ENCODE measurements at places on chromosomes 3 and 15. TPM values are rescaled to one million over a fixed set of nuclear protein-coding genes. Genes with fewer than 3 reads are reported as not detected.

DNA sequence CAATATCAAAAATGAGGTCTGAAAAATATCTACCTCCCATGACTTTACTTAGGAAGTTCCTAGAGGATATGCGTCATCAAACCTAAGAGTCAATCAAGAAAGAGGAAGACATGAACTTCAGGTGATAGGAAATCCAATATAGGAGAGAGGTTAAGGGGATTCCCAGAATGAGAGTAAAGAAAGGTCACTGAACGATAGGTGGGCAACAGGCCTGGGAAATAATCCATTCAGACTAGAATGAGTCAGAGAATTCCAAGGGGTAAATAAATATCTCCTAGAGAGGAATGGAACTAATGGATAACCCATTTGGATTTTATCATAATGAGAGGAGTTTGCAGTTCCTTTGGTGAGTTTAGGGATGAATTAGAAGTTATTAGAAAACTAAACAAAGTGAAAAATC lies 131.1 kb upstream of the NUDT16 start:
- H3K4me3 ChIP-seq, result no peak overlapping the region
- no peak overlapping the region for H3K27ac ChIP-seq
- H3K36me3 ChIP-seq, result no peaks in the 10 kb centered on the region
- no peaks in the 10 kb centered on the region for H3K27me3 ChIP-seq

GRCh38 chr3:172582712-172583111 lies 59.5 kb upstream of the TNFSF10 start:
- H3K36me3 ChIP-seq, result no peaks in the 10 kb centered on the region
- H3K4me1 ChIP-seq, result no peaks in the 10 kb centered on the region
- peak; percentile 45 for DNase-seq
- no peak overlapping the region for H3K27ac ChIP-seq
- no peaks in the 10 kb centered on the region for H3K27me3 ChIP-seq
- H3K4me3 ChIP-seq, result no peak overlapping the region

DNA sequence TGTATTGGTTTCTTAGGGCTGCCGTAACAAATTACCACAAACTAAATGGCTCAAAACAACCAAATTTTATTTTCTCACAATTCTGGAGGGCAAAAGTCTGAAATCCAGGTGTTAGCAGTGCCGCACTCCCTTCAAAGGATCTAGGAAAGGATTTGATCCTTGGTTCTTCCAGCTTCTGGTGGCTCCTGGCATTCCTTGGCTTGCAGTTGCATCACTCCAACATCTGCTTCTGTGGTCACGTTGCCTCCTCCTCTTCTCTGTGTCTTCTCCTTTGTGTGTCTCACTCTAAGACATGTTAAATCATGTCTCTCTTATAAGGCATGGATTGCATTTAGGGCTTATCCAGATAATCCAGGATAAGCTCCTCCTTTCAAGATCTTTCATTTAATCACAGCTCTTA lies 262.2 kb downstream of the MEX3B start:
- H3K36me3 ChIP-seq, result no peaks in the 10 kb centered on the region
- no peaks in the 10 kb centered on the region for H3K27me3 ChIP-seq
- H3K27ac ChIP-seq, result no peak overlapping the region
- H3K4me1 ChIP-seq, result no peaks in the 10 kb centered on the region
- no peak for DNase-seq

Gene COL6A5
- total RNA-seq, result not detected

GRCh38 chr3:58463181-58463941 lies 28.5 kb upstream of the KCTD6 start:
- peak overlapping the region; percentile 48 for H3K4me3 ChIP-seq
- no peaks in the 10 kb centered on the region for H3K27me3 ChIP-seq
- peak; percentile 94 for DNase-seq

- no peak overlapping the region for H3K27ac ChIP-seq
- peaks cover 35% of the 10 kb centered on the region for H3K4me1 ChIP-seq
- H3K27me3 ChIP-seq, result no peaks in the 10 kb centered on the region
- H3K36me3 ChIP-seq, result no peaks in the 10 kb centered on the region
- no peak overlapping the region for H3K4me3 ChIP-seq
These were observed 8.5 kb downstream of the ETV5 start for GRCh38 chr3:186100398-186100797.

Gene GPR160
- 0.76 TPM for total RNA-seq

DNA sequence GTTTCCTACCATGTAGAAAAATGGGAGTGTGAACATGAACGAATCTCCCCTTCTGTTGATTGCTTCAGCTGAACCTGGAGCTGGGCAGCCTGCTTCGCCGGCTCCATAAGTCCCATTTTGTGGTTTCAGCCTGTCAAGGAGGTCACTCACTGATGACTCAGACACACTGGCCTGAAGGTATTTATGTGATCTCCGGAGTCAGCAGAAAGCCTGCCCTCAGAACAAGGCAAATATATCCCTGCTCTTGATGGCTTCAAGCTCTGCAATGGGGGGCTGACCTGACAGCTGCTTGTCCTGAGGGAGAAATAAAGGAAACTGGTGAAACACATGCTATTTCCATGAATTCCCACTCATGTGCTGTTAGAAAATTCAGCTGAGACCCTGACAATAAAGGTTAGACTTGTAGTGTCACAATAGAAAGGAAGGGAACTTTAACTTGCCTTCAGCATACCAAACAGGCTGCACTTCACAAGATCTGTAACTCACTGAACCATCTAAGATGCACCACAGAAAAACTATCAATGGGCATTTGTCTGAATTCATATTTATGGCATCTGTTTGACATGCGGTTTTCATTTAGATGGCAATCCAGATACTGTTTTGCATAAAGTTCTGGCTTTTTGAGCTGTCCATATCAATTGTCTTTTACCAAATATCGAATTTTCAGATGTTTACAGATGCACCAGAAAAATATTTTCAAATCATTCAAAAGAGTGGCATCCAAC lies 282.0 kb upstream of the VEPH1 start:
- H3K27me3 ChIP-seq, result no peaks in the 10 kb centered on the region
- no peaks in the 10 kb centered on the region for H3K36me3 ChIP-seq
- H3K4me3 ChIP-seq, result peak overlapping the region; percentile 47
- peak overlapping the region; percentile 85 for H3K27ac ChIP-seq

DNA sequence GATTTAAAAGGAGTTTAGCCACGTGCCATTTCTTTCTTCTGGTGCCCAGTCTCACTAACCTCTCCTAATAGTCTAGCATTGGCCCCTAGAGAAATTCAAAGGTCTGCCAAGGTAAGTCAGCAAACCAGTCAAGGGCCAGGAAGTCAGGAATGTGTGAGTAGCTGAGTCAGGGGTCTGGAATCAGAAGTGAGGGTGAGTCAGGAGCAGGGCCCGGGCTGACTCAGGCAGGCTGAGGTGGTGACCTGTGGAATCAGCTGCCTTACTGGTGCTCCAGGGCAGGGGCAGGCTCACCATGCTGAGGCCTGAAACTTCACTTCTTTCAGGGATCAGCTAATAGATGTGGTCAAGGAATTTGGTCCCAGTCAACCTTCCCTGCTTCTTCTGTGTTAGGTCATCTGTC lies 105.8 kb upstream of the MYZAP start:
- H3K27me3 ChIP-seq, result no peaks in the 10 kb centered on the region
- peaks cover 26% of the 10 kb centered on the region for H3K4me1 ChIP-seq
- H3K4me3 ChIP-seq, result no peak overlapping the region
- H3K36me3 ChIP-seq, result no peaks in the 10 kb centered on the region

Gene MYL3
- total RNA-seq, result not detected

DNA sequence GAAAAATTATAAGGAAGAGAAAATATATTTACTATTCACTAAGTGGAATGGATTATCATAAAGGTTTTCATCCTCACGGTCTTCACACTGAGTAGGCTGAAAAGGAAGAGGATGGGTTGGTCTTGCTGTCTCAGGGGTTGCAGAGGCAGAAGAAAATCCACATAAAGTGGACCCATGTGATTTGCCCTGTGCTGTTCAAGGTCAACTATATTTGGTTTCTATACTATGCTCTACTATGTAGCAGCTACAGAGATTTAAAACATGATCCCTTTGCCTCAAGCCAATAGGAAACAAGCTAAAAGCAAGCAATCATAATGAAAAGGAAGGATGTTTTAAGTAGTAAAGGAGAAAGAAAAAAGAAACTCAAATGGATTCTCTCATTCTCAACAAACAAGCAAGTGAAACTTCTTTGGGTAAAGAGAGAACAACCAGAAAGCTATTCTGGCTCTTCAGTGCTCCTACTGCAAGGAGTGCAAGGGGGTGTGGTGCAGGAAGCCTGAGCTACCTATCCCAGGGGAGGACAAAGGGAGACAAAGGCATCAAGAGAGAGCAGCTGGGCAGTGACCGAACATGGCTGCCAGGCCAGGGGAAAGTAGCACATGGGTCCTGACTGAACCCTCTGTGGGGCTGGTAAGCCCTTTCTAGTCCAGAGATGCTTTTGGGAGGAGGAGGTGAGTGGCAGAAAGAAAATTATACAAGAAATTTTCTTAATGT lies 35.9 kb downstream of the SFMBT1 start:
- H3K27me3 ChIP-seq, result no peaks in the 10 kb centered on the region
- no peak overlapping the region for H3K4me3 ChIP-seq
- H3K36me3 ChIP-seq, result no peaks in the 10 kb centered on the region
- no peaks in the 10 kb centered on the region for H3K4me1 ChIP-seq
- H3K27ac ChIP-seq, result no peak overlapping the region

GRCh38 chr15:62469874-62470688 lies 305.0 kb upstream of the C2CD4B start:
- H3K4me3 ChIP-seq, result peak overlapping the region; percentile 25
- H3K27me3 ChIP-seq, result no peaks in the 10 kb centered on the region
- H3K4me1 ChIP-seq, result peaks cover 59% of the 10 kb centered on the region

GRCh38 chr3:46778101-46778500 lies 60.4 kb upstream of the PRSS50 start:
- H3K4me1 ChIP-seq, result no peaks in the 10 kb centered on the region
- no peak overlapping the region for H3K27ac ChIP-seq
- no peak for DNase-seq
- no peak overlapping the region for H3K4me3 ChIP-seq
- no peaks in the 10 kb centered on the region for H3K27me3 ChIP-seq

Gene SPTBN5
- total RNA-seq, result 0.11 TPM

DNA sequence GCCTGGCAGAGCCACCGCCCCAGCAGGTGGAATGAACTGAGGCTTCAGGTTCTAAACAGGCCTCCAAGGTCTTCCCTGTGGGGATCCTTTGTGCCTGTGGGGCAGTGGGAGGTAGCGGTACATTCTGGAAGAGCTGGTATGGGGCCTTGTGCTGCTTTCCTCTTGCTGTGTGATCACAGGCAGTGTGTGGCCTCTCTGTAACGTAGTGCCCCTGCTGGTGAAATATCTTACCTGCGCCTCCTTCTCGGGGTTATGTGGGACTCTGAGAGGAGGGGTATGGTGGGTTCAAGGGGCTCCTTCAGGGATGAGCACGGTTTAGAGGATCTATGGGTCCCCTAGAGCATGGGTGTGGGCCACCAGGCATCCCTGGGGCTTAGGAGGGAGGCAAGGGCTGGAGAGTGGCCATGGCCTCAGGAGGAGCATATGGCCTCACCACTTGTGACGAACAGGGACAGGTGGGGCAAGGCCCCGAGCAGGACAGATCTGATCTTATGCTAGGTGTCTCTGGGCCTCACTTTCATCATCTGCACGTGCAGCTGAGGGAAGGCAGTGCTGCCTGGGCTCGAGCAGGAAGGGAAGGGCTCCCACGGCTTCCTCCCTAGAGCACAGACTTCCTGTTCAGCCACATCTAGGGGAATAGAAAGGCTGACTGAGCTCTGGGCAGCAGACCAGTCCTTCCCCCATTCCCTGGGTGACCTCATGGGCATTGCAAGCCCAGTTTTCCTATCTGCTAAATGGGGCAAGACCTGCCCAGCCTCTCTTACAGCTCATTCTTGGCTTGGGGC lies 1.9 kb upstream of the ALS2CL start:
- DNase-seq, result peak; percentile 31
- H3K4me3 ChIP-seq, result no peak overlapping the region
- H3K27ac ChIP-seq, result no peak overlapping the region
- H3K4me1 ChIP-seq, result peaks cover 5% of the 10 kb centered on the region
- no peaks in the 10 kb centered on the region for H3K27me3 ChIP-seq

Gene AADACL2
- total RNA-seq, result not detected

GRCh38 chr3:163491714-163492113 lies 1586.6 kb downstream of the SI start:
- no peak overlapping the region for H3K27ac ChIP-seq
- DNase-seq, result no peak
- no peaks in the 10 kb centered on the region for H3K27me3 ChIP-seq
- no peaks in the 10 kb centered on the region for H3K36me3 ChIP-seq
- H3K4me1 ChIP-seq, result no peaks in the 10 kb centered on the region

Gene RBP2
- total RNA-seq, result not detected

Gene P2RY12
- not detected for total RNA-seq

Gene GOLGA8N
- 0.65 TPM for total RNA-seq

DNA sequence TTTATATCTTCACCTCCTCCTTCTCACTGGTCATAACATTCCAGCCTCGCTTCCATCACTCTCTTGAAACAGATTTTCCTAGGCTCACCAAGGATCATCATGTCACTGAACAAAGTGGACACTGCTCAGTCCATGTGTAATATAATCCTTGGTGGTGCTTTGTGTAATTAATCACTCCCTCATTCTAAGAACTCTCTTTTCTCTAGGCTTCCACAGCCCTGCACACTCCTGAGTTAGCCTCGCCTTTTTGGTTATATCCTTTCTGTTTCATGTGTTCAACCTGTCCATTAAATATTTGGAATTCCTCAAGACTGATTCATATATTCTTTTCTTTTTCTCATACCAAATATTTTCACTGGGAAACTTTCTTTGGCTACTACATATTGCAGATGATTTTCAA lies 440.8 kb downstream of the PYDC2 start:
- no peaks in the 10 kb centered on the region for H3K27me3 ChIP-seq
- no peaks in the 10 kb centered on the region for H3K36me3 ChIP-seq
- H3K27ac ChIP-seq, result no peak overlapping the region
- no peak overlapping the region for H3K4me3 ChIP-seq

DNA sequence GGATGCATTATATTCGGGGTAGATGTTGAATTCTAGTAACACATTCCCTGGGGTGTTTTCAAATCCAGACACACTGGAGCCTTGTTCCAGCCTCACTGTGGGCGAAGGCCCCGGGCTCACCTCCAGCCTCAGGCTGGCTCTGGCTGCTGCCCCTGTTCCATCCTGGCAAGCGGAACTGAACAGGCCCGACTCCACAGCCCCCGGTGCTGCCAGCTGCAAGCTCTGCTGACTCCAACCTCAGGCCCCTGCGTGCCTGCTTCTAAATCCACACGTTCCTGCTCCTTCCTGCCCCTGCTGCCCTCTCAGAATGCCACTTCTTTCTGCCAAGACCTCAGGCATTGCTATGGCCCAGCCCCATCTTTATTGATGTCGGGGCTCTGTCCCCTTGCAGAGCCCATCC lies 90.6 kb downstream of the LIPC start:
- H3K27me3 ChIP-seq, result no peaks in the 10 kb centered on the region
- peak overlapping the region; percentile 67 for H3K27ac ChIP-seq
- no peak overlapping the region for H3K4me3 ChIP-seq
- DNase-seq, result peak; percentile 42
- H3K36me3 ChIP-seq, result no peaks in the 10 kb centered on the region
- peaks cover 35% of the 10 kb centered on the region for H3K4me1 ChIP-seq

GRCh38 chr15:94162939-94163338 lies 68.4 kb upstream of the MCTP2 start:
- no peak overlapping the region for H3K4me3 ChIP-seq
- H3K27me3 ChIP-seq, result no peaks in the 10 kb centered on the region
- no peaks in the 10 kb centered on the region for H3K4me1 ChIP-seq
- H3K27ac ChIP-seq, result no peak overlapping the region

- peaks cover 14% of the 10 kb centered on the region for H3K4me1 ChIP-seq
- H3K27me3 ChIP-seq, result no peaks in the 10 kb centered on the region
- peak; percentile 55 for DNase-seq
- peak overlapping the region; percentile 60 for H3K4me3 ChIP-seq
- H3K27ac ChIP-seq, result peak overlapping the region; percentile 73
- no peaks in the 10 kb centered on the region for H3K36me3 ChIP-seq
These were observed 24.7 kb downstream of the PCOLCE2 start for GRCh38 chr3:142863930-142864920.

Measured in GM23248 (cell line).